ENCODE measurements at places on chromosomes 6 and 20.

- no peak for DNase-seq
Measured at GRCh38 chr20:62159052-62159451, 15.5 kb downstream of the SS18L1 start.

- no peak for DNase-seq
Measured at GRCh38 chr20:32885185-32885584, 26.5 kb downstream of the EFCAB8 start.

DNA sequence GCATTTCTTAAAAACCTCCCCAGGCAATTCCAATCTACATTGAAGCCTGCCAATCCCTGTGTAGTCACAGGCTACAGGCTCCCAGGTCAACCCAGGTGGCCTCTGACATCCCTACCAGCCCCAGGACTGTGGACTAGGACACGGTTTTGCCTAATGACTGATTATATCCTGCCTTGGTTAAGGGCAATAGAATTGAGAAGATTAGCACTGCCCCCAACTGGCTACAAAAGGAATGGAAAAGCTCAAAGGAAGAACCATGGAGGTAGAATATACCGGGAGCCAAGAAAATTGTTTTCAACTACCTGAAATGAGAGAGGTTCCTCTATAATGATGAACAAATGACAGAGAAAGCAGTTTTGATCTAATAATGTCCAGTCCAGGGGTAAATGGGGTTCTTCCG is 421.1 kb upstream of the AGPAT4 start:
- DNase-seq, result no peak

- no peak for DNase-seq
Measured at GRCh38 chr20:21262812-21263211, 40.3 kb upstream of the XRN2 start.

DNA sequence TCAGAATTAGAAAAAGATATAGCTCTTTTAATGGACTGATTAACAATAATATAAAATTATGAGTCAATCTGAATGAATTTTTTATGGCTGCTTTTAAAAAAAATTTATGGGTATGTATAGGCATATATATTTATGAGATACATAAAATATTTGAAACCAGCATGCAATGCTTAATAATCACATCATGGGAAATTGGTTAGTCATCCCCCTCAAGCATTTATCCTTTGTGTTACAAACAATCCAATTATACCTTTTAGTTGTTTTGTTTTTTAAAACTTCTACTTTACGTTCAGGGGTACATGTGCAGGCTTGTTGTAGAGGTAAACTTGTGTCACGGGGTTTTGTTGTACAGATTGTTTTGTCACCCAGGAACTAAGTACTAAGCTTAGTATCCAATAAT is 63.4 kb upstream of the HMGCLL1 start:
- DNase-seq, result no peak

GRCh38 chr20:60210779-60211617 is 252.8 kb downstream of the CDH26 start:
- DNase-seq, result no peak

GRCh38 chr6:30556066-30556905 is at the start of gene GNL1:
Gene GNL1 (minus strand): TSS chr6:30556489. CDS start chr6:30556203, 286 bp downstream.
- peak; percentile 84 for DNase-seq

DNA sequence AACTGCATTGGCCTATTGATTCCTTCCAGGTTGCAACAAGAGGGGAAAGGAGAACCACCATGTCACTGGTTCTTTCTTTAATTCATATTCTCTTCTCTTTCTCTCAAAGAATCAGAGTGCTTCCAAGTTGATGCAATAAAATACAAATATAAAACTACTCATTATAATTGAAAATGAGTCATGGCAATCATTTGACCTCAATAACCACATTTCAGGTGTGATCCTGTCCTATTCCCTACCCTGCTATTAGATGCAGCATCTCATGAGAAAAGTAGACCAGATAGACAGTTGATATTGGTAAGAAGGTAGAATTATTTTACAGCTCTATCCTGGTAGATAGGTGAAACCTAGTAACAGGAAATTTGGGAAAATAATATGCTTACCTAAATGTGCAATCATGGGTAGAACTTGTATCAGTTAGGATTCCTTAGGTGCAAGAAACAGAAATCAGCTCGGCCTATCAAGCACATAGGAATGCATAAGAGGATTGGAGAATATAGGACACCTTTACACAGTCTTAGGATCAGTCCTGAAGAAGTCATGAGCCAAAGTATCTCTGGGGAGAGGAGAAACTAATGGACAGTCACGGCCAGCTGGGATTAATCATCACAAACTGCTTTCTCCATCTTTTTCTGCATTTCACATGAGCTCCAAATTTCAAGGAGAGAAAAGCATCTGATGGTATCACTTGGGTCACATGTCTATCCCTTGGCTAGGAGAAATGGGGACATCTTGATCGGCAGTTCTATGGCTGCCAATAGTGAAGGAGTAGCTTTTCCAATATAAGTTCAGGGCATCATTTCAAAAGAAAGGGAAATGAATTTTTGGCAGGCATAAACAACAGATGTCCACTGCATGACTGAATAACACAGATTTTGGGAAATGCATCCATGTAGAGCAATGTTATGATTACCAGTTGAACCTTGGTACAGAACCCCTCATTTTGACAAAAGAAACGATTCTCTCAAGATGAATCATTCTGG is 19.3 kb upstream of the RNF146 start:
- no peak for DNase-seq

DNA sequence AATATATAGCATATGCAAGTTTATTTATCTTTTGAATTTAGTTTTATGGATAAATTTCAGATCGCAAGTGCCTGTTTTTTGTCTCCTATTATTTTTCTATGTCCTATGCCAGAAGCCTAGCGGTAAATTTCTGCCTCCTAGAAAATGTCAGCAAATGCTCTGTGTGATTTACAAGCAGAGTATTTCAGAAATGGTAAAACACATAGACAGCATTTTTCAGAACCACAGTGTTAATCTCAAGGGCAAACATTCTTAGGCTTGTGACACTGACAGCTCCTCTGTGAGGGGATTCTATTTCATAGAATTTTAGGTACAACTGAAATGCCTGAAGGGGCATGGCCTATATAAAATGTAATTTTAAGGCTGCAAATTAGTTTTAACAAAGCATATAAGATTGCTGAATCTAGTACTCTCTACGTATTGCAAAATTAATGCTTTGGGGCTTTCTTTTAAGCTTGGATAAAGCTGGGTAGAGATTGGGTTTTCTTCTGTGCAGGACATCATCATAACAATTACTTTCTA is 89.9 kb upstream of the PTCHD4 start:
- no peak for DNase-seq

GRCh38 chr6:111803804-111804203 is 69.4 kb downstream of the FYN start:
- no peak for DNase-seq

DNA sequence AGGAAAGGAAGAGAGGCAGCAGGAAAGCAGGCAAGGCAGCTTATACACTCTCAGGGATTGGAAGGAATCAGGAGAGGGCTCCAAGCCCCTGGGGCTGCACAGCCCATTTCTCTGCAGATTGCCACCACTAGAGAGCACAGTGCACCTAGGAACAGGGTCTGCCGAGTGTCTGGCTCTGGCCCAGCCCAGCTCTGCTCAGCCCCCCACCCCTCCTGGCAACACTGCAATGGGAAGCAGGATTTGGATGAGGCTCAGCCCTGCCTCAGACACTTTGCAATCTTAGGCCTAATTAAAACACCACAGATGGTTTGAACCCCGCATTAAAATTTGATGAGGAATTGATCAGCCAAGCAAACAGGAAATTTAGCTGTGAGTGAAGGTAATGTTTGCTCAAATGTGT is 252.7 kb downstream of the DHX35 start:
- no peak for DNase-seq

DNA sequence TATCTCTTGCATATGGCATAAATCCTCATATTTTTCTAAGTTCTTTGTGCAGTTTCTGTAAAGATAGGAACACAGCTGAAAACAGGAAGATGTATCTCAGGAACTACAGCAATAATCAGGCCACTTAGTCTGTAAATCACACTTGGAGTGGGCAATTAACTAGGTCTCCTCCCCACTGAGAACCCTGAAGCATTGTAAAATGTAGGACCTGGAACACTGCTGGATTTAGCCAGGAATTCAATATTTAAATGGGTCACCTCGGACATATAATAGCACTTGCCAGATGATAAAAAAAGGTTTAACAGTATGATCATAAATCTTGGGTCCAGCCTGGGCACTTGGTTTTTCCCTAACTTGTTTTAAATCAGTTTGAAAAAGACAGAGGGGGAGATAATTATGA is 155.0 kb downstream of the GRM1 start:
- no peak for DNase-seq

DNA sequence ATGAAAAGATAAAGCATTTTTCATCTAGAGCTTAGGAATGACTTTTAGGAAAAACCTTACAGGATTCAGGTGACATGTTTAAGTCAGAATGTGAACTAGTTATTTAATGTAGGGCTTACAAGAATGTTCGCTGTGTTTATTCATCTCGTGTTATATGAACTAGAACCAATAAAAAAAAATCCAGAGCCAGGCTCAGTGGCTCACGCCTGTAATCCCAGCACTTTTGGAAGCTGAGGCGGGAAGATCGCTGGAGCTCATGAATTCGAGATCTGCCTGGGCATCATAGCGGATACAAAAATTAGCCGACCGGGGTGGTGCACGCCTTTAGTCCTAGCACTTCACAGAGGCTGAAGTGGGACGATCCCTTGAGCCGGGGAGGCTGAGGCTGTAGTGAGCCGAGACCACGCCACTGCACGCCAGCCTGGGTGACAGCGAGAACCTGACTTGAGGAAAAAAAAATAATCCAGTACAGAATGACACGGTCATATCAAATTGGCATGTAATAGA is 46.3 kb downstream of the OR2B2 start:
- DNase-seq, result no peak

DNA sequence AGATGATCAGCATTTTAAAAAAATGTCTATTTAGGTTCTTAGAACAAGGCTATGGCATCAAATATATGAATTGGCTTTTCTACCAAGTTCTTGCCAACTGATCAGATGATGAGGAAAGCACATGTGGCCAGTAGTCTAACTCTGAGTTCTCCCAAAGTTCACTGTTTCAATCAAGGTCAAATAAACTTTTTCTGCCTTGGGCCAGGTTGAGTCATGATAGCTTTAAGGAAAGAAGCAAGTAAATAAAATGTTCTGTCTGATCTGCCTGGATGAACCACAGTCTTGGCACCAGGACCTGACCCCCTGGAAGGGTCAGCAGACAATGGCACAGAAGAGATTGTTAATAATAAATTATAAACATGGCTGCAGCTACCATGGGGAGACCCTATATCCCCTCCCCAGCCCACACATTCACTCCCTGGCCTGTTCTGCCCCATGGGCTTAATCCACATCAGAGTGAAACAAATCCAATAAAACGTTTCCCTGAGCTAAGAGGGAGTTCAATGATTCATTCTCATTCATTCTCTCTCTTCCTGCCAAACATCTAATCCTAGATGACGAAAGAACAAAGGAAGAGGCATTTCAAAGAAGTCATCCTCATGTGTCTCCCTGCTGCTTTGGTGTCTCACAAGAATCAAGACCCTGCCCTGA is 661.6 kb downstream of the DHX35 start:
- DNase-seq, result no peak

DNA sequence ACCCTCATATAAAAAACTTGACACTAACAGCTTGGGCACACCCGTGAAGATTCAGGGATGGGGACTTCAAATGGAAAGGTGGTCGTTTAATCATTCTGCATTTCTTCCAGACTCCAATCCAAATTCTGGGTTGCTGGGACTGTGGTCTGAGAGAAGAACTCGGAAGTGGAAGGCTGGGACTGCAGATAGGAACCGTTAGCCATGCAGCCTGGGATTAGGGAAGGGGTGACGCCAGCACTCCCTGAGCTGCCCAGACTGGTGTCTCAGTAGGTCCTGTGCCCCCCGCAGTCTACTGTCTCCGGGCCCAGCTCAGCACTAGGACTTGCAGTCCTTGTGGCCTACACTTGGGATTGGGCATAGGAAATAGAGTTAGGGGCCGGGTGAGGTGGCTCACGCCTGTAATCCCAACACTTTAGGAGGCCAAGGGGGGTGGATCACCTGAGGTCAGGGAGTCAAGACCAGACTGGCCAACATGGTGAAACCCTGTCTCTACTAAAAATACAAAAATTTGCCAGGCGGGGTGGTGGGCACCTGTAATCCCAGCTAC is 511 bp upstream of the CLIC1 start:
- no peak for DNase-seq

DNA sequence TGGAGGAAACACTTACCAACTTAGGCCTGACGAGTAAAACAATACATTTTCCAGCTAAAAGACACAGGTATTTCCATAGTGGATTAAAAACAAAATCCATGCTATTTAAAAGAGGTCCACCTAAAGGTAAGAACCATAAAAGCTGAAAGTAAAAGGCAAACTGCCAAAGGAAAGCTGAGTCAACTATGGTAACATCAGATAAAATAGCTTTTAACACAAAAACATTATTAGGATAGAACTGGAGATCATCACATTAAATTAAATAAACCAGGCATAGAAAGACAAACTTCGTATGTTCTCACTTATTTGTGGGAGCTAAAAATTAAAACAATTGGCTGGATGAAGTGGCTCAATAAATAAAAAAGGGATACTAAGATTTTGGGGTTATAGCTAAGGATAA is 166.8 kb upstream of the SLC22A16 start:
- no peak for DNase-seq

DNA sequence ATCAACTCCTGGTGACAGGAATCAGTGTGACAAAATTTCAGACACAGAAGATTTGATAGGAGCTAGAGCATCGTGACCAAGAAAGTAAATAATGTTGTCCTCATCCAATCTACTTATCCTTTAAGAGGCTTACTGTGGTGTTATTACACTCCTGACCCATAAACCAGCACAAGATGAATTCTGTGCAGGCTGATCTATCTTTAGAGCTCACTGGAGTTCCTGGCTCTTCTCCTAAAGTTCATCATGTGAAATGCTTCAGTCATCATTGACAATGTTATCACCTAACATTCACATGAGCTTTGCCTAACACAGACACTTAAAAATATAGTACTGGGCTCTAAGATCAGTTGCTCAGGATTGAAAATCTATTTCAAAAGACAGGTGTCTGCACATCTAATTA is 271.0 kb upstream of the HSF2 start:
- no peak for DNase-seq

GRCh38 chr20:4161401-4162251 is 146.3 kb upstream of the RNF24 start:
- DNase-seq, result no peak
